ENCODE measurements at places on chromosomes 7 and 10.
A peak's percentile ranks its signal among the peaks of the same experiment; 100 is the strongest.

- peak; percentile 91 for DNase-seq
Observed at GRCh38 chr7:132742189-132742612, 165.9 kb upstream of the PLXNA4 start.

- no peak for DNase-seq
Observed at GRCh38 chr7:66206934-66207240, 1.8 kb downstream of the TPST1 start.

- DNase-seq: no peak
Observed at GRCh38 chr10:69323622-69324021, 45.3 kb downstream of the HK1 start.

DNA sequence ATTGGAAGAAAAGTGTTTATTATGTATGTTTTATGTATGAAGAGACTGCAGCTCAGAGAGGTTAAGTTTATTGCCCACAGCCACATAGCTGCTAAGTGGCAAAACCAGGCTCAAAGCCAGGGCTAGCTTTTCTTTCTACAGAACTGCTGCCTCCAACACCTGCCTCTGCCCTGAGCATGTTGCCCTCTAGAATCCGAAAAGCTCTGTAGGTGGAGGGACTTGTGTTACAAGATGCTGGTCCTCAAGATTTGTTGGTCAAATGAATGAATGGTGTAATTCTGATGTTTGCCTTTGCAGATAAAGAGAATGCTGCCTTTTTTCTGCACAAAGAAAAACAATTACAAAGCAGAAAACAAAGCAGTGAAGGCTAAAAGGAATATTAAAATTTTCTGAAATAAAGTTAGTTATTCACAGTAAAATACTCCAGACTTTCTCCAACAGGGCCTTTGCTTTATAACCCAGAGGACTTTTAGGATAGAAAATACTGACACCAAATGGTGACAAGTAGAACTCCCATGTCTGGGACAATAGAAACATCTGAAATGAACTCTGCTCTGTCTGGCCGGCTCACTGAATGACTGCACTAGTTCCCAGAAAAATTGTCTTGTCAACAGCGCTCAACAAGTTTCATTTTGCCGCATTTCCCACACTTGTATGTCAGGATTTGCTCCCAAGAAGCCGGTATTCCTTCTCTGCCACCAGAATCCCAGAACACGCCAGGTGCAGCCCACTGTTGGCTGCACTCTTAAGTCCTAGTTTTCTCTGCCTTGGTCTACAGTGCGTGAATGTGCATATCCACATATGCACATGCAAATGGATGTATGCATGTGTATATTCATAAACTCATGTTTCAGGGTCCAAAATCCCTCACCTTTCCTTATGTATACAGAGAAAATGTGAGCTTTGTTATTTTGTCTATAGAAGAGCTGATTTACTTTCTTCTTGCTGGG is 11.0 kb upstream of the DNTT start:
- DNase-seq: peak; percentile 35

DNA sequence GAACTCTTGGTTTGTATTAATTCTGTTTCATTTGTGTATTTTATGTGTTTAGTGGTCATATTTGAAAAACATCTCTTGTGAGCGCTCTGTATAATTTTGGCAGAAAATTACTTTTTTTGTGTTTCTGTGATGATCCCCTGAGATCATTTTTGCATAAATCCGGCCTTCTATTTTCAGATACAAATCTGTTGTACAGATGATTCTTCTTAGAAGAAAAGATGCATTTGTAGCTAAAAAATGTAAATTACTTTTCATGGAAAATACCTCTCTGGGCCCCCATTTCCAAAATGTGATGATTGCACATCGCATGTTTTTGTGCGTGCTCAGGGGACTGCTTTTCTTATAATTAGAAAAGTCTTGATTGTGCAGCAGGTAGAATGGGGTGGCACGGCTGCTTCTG is 395.4 kb downstream of the LRMDA start:
- DNase-seq: no peak

- DNase-seq: no peak
Observed at GRCh38 chr7:129122078-129122750, 22.3 kb upstream of the TSPAN33 start.

- no peak for DNase-seq
Observed at GRCh38 chr10:71063401-71063800, 149.0 kb upstream of the UNC5B start.

- no peak for DNase-seq
Observed at GRCh38 chr10:68276224-68276623, 44.3 kb upstream of the ATOH7 start.

DNA sequence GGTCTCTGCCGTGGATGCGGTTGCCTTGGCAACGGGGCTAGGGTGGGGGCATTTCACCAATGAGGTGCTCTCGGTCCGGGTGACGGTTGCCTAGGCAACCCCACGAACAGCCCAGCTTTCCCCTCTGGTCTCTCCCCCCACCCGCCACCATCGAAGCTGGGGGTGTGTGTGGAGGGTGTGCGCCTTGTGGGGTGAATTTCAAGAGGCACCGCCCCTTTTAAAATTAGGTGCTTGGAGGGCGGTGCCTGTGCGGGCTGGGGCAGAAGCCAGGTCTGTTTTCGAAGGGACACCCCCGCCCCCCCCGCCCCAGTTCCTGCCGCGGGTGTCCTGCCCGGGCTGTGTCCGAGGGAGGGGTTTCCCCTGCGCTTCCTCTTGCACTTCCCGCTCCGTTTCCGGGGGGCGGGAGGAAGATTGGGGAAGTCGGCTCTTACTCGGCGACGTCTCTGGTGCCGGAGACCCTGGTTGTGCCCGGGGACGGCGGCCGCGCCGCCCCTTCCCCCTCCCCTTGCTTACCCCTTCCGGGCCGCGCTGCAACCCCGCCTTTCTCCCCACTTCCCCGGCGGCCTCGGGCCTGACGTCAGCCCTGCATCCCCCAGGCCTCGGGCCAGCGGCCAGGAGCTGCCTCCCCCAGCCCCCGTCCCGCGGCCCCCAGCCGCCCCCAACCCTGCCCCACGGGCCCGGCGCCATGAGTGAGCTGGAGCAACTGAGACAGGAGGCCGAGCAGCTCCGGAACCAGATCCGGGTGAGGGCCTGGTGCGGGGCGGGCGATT is 2.2 kb downstream of the GNB2 start:
- DNase-seq: peak; percentile 61

DNA sequence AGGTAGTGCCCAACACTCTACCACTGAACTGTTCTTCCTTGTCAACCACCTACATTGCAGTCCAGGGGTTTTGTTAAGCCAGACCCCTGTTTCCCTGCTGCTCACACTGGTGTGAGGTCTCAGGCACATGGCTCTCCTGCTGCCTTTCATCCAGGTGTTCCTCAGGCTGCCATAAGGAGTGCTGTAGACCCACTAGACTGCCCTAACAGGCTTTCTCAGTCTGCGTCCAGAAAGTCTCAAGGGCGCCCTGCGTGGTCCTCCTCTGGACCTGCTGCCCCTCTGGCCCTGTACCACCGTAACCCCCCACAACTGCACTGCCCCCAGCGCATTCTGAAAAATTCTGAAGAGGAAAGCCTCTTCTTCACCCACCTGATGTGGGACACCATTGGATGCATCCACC is 225.7 kb upstream of the ANKRD30A start:
- DNase-seq: no peak

- no peak for DNase-seq
Observed at GRCh38 chr10:110546077-110546476, 21.4 kb upstream of the SMC3 start.

GRCh38 chr10:76085817-76086167 is 654.4 kb downstream of the LRMDA start:
- no peak for DNase-seq

DNA sequence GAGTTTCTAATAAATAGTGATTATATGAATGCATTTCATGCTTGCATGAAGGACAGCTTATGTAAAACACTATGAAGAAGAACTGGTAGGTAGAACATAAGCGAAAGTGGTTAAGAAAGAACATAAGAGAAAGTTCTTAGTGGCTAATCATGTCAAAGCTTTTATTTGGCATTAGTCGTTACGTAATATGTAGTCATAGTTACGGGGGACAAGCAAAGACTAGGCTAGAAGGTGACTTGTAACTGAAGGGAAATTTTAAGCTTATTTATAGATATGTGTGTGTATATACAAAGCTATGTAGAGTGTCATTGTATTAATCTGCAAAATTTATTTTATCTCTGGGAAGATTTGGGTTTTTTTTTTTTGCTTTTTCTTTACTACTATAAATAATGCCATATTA is 36.9 kb downstream of the CAPZA2 start:
- DNase-seq: no peak

- DNase-seq: no peak
Observed at GRCh38 chr7:121755286-121755685, 117.7 kb upstream of the PTPRZ1 start.

- DNase-seq: no peak
Observed at GRCh38 chr10:73893426-73893825, 17.5 kb upstream of the PLAU start.

- no peak for DNase-seq
Observed at GRCh38 chr10:86401588-86402282, 35.1 kb upstream of the GRID1 start.

DNA sequence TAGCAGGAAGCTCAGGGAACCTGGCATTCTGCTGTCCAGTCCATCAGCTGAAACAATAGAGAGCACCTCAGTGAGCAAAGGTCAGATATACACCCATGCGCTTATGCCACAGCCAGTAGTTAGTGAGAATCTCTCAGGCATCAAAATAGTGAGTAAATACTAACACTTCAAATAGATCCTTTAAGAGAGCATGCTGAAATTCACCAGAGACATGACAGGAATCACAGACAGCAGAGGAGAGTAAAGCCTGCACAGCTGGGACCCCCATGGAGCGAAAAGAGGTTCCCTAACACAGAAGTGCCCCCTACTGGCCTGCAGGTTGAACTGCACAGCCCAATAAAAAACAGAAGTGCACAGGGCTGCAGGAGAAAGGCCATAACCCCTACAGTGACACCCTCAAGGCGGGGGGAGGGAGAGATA is 57.6 kb upstream of the ANTXRL start:
- peak; percentile 2 for DNase-seq

- no peak for DNase-seq
Observed at GRCh38 chr10:125061557-125062226, 98.7 kb downstream of the CTBP2 start.

DNA sequence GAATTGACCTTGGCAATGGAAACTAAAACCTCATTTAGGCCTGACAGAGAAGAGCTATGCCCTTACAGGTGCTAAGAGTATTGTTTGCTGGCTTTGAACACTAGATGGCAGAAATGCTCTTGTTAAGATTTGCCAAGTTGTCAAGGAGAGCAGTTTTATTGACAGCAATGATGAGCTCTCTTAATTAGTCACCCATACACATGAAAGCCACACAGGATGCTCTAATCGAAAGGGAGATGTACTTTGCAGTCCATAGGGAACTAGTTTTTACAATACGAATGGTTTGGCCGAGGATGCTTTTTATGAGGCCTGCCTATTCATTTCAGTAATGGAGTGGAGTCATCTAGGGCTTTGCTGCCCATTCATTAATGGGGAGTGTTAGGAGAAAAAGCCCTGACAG is 45.4 kb upstream of the MBL2 start:
- DNase-seq: peak; percentile 66

GRCh38 chr10:132654121-132654571 is 116.6 kb downstream of the INPP5A start:
- no peak for DNase-seq

DNA sequence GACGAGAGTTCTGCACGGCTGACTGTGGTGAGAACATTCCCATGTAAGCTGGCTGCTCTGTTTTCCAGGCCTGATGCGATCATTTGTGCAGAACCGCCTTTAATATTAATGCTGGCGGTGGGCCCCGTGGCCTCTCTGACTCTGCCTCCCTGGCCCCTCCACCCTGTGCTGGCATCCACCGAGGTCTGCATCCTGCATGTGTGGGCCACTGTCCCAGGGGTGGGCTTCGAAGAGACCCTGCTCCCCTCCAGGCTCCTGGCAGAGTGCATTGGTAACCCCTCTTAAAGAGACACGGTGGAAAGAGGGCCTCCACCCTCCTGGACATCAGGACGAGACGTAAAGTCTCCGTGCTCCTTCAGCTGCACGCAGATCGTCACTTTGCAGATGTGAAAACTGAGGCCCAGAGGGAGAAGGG is 67.3 kb upstream of the FAM20C start:
- DNase-seq: no peak

GRCh38 chr7:158975526-158976467 is 119.4 kb downstream of the DYNC2I1 start:
- no peak for DNase-seq

DNA sequence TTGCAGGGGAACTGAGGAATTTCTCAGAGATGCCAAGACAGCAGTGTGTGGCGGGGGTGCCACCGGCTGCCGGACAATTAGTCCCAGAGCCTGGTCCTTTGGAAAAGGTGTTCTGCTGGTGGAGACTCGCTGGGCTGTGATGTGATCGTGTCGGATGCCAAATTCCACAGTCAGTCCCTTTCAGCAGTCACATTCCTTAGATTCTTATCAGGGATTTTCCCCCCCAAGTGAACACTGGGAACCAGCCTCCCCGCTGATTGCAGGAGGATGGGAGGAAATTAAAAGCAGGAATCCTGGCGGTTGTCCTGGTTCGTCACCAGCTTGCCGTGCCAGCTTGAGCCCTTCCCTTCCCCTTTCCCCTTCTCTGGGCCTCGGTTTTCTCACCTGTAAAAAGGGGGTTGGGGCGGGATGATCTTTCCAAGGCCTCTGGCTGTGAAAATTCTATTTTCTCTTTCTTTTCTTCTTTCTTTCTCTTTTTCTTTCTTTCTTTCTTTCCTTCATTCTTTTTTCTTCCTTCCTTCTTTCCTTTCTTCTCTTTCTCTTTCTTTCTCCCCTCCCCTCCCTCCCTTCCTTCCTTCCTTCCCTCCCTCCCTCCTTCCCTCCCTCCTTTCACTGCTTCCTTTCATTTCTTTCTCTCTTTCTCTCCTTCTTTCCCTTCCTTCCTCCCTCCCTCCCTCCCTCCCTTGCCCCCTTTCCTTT is 39.6 kb downstream of the COL26A1 start:
- DNase-seq: peak; percentile 85

DNA sequence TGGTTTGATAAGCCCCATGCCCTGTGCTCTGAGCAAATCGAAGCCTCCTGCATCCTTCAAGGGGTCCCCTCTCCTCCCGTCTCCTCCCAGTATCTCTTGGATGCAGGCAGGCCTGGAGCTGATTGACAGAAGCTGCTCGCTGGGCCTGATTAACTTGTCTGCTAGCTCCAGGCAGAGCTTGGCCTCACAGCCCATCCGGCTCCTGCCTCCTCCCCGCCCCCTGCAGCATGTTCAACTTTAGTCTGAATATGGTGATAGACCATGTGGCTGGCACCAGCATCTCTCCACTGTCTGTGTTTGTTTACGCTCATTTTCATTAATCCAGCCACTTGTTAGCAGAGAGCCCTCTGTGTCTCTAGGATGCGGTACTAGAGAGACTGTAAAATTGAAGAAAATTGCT is 432.2 kb downstream of the DPP6 start:
- DNase-seq: no peak

- no peak for DNase-seq
Observed at GRCh38 chr7:28176174-28176573, 4.4 kb downstream of the JAZF1 start.

GRCh38 chr7:110647266-110647665 is 443.7 kb upstream of the LRRN3 start:
- DNase-seq: no peak
